ENCODE measurements at places on chromosomes 3 and 15.

DNA sequence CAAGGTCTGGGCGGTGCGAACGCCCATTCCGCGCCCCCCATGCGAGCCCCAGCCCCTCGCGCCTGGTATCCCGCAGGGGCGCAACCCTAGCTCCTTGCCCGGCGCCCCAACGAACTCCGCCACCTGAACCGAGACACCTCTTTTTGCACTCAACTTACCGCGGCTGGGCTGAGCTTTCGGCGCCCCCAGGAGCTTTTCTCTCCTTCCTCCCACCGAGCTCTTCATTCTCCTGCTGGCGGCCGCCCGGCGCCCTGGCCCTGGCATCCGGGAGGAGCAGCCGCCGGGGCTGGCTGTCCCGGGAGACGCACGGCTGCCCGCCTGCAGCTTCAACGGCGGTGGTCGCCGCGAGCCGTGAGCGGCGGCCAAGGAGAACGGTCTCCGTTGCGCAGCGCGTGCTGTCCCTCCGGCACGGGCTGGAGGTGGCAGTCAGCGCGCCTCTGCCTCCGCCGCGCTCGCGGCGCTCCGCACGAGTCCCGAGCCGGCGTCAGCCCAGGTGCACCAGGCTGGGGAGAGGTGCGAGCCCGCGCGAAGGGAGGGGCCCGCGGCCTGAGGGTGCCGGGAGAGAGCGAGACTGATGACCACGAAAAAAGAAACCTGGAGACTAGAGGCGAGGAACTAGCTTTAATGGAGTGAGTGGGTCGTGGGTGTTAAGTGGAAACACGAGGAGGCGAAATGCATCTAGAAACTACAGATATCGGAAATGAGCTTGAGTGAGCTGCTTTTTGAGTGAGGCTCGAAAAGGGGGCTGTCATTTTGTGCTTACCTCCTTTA lies 621.5 kb upstream of the ZNF385D start:
- no peak for DNase-seq

DNA sequence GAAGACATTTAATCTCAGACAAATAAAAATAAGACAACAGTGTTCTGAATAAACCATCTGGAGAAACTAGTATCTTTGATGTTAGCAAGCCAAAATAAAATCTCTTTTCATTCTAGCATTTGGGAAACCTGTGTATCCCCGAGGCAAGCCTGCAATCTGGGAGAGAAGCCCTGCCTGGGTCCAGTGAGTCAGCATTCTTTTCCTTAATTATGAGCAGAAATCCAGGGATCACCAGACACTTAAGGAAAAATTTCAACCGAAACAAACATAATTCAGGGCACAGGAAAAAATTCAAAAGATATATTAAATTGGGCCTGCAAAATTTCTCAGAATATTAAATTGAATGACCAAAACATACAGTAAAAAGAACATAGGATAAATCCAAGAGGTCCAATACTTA lies 4.2 kb downstream of the NCBP2 start:
- DNase-seq = no peak

DNA sequence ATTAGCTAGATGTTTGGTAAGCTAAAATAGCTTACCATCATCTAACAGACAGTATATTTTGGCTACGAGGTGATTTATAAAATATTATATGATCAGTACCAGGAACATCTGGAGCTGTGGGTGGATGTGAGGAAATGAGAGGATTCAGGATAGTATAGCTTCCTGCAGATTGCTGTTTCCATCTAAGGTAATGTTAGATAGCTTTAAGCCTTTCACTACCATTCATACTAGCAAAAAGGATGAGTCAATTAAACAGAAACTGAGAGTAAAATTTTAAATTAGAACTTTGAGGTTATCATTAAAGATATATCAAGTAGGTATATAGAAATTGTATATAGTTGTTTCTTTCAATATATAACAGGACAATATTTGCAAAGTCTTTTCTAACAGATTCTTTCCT lies 8.0 kb downstream of the ZBTB20 start:
- no peak for DNase-seq

DNA sequence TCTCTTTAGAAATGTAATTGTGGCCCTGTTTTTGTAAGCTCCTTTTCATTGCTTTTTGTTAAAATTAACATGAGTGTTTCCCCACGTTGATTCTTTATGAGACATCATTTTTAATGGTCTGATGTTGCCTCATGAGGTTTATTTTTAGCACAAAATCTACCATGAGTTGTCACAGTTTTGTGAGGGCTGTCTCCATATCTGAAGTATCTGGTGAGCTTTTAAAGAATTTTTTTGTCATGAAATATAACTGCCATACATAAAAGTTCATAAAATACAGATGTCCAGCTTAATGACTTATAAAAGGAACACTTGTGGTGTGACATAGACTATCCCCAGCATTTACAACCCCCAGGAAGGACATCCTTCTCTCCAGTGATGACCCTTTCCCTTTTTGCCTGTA lies 34.3 kb upstream of the CEMIP start:
- DNase-seq = no peak

- DNase-seq = no peak
These were observed 58.0 kb downstream of the CGGBP1 start for GRCh38 chr3:88000853-88001252.

- no peak for DNase-seq
These were observed 21.8 kb upstream of the ANPEP start for GRCh38 chr15:89836267-89837133.

DNA sequence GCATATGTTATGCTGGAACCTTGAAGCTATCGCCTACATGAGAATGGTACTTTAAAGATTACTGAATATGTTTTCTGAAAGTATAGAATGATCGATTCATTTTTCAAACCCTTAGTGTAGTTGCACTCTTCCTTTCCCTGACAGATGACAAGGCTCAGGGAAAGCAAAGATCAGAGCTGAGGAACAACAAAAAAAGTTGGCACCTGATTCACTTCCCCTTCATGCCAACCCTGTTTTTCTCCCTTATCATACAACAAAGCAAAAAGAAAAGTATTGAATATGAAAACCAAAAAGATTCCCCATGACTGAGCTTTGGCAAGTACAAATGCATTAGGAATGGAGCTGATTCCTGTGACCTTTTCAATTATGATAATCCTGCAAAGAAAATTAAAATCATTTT lies 1012.7 kb downstream of the FHIT start:
- no peak for DNase-seq

- DNase-seq = no peak
These were observed 138.3 kb downstream of the SQOR start for GRCh38 chr15:45773149-45773548.

GRCh38 chr3:10193692-10194327 lies 29.1 kb downstream of the IRAK2 start:
- DNase-seq = no peak

GRCh38 chr3:149382101-149382467 lies 4.6 kb upstream of the TM4SF1 start:
- DNase-seq = no peak

DNA sequence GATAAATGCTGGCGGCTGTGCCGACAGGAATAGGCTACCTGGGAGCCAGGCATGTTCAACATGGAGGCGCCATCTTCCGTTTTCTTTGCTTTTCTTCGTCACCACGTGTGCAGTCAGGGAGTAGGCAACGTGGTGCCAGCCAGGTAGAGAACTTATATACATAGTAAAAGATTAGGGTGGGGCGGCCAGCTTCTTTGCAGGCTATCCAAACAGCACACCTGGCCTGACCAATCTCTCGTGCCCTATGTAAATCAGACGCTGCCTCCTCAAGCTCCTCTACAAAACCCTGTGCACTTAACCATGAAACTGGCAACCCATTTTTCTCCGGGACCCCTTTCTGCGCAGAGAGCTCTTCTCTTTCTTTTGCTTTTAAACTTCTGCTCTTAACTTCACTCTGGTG lies 28.6 kb upstream of the OR5K4 start:
- DNase-seq = no peak

- DNase-seq = no peak
These were observed 309.3 kb downstream of the SV2B start for GRCh38 chr15:91409387-91409786.

DNA sequence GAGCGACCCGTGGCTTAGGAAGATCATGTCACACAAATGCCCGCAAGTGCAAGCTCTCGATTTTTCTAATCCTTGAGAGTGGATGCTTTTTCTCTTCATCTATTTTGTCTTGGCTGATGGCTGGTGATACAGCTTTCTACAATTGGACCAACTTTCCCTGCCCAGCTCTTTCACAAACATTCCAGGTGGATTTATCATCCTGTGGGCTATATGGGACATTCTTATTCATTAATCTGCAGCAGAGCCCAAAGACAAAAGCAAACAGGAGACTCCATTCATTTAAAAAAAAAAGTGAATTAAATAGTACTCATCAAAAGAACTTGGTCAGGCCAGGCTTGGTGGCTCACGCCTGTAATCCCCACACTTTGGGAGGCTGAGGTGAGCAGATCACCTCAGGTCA lies 14.2 kb upstream of the TSEN2 start:
- no peak for DNase-seq

- DNase-seq = no peak
These were observed at the start of gene B3GNT5 for GRCh38 chr3:183252973-183253527. Gene B3GNT5, plus strand, starts transcription at chr3:183253253. Its CDS starts 16,546 bp downstream, at chr3:183269799.

DNA sequence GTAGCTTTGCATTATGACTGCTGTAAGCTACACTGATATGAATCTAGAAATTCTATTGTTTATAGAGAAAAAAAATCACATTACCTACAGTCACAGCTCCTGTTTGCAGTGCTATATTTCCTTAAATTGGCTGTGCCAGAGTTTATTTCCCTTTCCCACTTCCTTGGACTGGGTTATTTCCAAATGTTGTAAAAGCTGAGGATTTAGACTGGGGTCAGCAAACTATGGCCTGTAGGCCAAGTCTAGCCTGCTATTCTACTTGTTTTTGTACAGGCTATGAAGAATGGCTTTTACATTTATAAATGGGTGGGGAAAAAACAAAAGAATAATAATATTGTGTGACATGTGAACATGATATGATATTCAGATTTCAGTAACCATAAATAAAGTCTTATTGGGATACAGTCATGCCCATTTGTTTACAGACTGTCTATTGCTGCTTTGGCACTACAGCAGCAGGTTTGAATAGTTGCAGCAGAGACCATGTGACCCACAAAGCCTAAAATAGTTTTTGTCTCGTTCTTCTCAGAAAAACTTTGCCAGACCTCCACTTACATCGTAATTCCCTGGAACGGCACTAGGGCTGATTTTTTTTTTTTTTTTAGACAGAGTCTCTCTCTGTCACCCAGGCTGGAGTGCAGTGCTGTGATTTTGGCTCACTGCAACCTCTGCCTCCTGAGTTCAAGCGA lies 7.8 kb downstream of the GLDN start:
- no peak for DNase-seq

- DNase-seq = no peak
These were observed 381.0 kb downstream of the SOX2 start for GRCh38 chr3:182092662-182093262.

GRCh38 chr3:147038481-147038880 lies 367.9 kb downstream of the ZIC4 start:
- no peak for DNase-seq

GRCh38 chr15:83549623-83550022 lies 102.5 kb downstream of the SH3GL3 start:
- DNase-seq = no peak

DNA sequence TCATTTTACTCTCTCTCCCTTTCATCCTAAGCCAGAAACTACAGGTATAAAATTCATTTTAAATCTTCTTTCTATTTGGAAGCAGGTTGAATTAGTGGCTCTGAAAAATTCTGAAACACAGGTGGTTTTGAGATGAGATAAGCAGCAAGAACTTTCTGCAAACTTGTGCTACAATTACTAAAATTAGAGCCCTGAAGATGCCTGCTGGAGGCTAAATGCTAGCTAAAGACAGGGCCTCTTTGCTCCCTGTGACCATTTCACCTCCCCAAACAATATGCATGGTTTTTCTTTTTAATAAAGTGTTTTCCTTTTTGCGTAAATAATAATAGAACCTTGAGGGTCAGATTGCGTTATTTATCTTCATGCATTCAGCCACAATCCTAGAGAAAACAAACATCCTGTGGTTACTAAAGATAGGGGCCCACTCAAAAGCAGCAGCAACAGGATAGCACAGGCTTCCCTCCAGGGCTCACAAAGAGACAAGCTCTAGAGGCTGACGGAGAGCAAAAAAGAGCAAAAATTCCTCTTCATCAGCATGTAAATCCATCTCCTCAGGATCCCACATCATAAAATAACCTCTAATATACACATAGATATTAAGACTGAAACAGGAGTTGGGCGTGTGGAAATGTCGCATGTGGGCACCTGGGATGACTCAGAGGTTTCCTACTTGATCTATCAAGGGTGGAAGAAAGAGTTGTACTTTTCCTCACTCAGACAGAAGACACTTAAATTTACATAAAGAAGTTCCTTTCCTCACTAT lies 26.5 kb upstream of the CP start:
- no peak for DNase-seq

DNA sequence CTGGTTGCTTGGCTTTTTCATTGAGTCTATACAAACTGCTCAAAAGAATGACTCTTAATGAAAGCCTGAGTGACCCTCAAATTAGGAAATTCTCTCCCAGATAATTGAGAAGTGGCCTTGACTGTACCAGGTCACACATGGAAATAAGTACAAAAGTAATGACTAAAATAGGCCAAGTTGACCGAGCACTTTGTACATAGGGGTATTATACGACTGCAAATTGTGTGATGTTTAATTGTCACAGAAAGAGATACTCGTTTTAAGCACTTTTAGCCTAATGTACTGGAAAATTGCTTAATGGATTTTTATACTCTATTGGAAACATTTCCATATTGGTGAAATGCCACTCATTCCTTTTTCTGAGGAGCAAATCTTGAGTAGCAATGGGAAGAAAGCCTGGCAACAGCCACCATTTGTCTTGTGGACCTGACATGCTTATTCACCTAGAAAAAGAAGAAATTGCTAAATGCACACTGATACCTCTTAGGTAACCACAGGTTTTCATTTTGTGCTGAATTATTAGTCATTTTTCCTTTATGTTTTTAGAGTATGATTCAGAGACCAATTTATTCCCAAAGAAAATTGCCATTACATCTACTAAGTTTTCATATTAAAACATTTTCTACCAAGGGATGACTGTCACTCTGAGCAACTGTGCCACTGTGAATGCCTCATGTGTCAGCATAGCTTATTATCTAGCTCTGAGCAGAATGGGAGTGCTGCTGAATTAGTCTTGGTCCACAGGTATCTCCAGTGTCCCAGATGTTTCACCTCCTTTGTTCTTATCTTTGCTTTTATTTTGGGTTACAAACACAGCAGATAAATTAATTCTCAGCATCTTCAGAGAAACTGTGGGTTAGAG lies 8.9 kb upstream of the PXK start:
- no peak for DNase-seq

DNA sequence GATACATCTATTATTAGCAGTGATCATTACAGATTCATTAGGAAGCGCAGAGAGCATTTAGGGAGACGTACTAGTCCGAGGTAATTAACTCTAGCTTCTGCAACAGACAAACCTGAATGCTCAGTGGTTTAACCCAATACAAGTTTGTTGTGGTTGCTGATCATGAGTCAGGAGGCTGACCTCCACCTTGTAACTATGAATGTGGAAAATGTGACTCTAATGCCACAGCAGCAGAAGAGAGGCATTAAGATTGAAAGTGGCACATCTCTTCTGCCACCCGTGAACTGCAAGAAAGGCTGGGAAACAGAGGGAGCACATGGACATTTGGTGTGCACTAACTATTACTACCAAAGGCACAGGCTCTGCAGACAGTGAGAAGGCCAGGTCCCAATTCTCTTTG lies 71.2 kb upstream of the C3orf80 start:
- no peak for DNase-seq

- DNase-seq = no peak
These were observed 78.9 kb downstream of the SLTM start for GRCh38 chr15:58854593-58854992.
